CD4-positive, alpha-beta T cell treated with Interleukin-17A for 1 hour (primary cell): ENCODE measurements at places on chromosomes 11 and 22.
A peak's percentile ranks its signal among the peaks of the same experiment; 100 is the strongest.

GRCh38 chr22:46910624-46911023 is 148.2 kb downstream of the TBC1D22A start:
- no peak for DNase-seq

GRCh38 chr11:77530879-77531278 is 57.0 kb upstream of the PAK1 start:
- no peak for DNase-seq

GRCh38 chr11:115464269-115464668 is 39.9 kb downstream of the CADM1 start:
- no peak for DNase-seq

DNA sequence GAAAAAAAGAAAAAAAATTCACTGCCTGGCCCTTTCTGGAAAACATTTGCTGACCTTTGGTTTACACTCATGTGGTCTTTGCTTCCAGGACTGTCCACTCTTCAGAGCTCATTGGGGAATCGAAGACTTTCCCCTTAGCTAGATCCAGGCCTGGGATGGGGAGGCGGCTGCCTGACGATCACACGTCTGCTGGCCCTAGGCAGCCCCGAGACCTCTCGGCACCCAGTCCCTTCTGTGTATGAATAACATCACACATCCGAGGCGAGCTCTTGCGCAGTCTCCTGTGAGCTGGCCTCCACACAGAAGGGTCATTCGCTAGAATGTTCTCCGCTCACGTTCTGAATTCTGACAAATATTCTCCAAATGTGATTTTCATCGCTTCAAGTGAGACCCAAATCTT is 25.7 kb upstream of the GAL start:
- no peak for DNase-seq

DNA sequence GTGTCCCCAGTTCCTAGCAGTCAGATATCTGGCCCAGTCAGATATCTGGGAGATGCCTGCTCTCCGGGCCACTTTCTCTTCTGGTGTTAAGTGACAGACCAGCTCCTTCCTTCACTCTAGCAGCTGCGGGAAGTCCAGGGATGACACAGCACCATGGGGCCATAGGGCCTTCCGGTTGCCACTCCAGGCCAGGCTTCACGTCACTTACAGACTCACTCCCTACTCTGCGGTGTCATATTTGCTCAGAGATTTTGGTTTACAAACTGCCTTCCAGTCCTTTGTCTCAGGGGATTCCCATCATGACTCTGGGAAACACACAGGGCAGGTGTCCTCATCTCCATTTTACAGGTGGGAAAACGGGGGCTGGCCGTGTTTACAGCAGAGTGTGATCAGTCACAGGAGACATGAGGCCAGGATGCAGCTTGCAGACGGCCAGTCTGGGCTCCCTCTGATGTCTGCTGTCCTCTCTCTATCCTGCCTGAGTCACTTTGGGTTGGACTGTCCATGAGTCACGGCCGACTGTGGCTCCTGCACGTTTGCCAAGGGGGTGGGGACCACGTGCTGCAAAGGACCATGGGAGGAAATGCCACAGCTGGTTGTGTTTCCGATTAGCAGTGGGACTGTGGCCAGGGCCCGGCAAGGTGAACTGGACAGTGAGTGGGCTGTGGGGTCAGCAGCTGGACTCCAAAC is 8.2 kb upstream of the TBC1D22A start:
- DNase-seq: peak; percentile 33

- no peak for DNase-seq
These were observed 12.0 kb downstream of the PLCB3 start for GRCh38 chr11:64263021-64263946.

- no peak for DNase-seq
These were observed 666 bp downstream of the SLC25A18 start for GRCh38 chr22:17563936-17564391.

- no peak for DNase-seq
These were observed 167.2 kb upstream of the ZBED5 start for GRCh38 chr11:11025087-11025486.

GRCh38 chr11:19557720-19558140 is 154.9 kb upstream of the NAV2 start:
- peak; percentile 60 for DNase-seq

DNA sequence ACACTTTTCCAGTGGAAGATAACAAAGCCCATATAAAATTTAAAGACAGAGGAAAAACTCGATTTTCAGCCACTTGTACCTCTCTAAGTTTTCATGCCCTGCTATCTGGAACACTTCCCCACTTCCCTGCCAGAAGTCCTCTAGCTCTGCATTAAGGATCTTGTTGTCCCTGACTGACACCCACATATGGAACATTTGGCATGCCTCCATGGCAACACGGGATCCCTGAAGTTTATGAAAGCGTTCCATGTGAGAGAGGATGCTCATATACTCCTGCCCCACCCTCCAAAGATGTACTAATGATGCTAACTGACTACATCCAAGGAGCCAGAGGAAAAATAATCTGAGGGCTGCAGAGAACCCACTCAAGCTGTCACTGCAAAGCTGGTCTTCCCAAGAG is 8.8 kb upstream of the C11orf91 start:
- DNase-seq: no peak

DNA sequence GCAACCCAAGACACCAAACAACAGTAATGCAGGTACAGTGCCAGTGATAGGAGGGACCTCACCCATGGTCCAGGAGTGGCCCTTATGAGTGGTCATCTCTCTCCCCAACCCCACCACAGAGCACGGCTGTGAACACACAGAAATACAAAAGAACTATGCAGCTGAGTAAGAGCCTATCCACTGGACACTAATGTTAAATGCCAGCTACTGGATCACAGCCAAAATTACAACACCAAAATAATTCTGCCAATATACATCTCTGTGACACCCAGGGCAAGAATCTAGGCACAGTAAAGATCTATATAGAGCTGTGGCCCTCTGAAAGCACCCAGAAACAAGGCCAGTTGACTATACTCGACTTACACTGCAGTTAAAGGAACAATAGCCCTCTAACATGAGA is 22.8 kb upstream of the GPR83 start:
- no peak for DNase-seq

DNA sequence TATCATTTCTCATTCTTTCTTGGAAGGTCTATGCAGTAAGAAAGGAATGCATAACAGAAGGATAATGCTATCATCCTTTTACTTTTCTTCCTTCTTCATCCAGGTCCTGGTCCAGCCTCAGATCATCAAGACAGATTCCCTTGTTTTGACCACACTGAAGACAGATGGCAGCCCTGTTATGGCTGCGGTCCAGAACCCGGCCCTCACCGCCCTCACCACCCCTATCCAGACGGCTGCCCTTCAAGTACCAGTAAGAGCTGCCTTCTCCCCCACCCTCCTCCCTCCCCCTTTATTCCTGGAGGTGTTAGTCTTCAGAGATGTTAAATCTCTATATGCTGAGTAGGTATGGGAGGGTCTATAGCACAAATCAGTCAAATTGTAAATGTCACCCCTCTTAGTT is 37.9 kb downstream of the SREBF2 start:
- DNase-seq: no peak

DNA sequence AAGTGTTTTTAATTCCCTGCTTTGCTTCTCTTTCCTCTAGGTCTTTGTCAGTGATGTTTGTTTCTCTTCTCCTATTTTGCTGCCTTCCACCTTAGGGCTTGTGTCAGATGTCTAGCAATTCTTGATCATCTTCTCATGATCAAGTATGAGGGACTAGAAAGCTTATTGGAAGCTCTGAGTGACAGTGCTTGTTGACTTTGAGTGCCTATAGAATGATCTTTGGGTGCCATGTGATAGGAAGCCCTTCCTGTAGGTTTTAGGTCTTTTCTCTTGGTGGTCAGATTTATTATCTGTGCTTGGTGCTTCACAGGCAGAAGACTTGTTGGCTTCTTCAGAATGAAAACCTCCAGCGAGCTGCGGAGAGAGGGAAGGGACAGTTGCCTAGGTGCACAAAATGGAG is 43.1 kb downstream of the BSX start:
- no peak for DNase-seq

- DNase-seq: no peak
These were observed 87.3 kb downstream of the NAT10 start for GRCh38 chr11:34192481-34193401.

DNA sequence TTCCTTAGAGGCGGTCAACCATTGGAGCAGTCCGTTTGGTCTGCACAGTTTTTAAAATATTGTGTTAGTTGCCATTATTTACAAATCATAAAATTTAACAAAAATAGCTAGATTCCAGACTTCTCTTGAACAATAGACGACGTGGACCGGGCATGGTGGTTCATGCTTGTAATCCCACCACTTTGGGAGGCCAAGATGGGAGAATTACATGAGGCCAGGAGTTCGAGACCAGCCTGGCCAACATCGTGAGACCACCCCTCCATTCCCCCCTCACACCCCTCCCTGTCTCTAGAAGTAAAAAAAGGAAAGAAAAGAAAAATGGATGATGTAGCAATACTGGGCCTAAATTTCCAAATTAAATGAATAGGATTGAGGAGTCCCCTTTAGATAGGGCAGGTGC is 965 bp downstream of the SLC37A2 start:
- DNase-seq: no peak

DNA sequence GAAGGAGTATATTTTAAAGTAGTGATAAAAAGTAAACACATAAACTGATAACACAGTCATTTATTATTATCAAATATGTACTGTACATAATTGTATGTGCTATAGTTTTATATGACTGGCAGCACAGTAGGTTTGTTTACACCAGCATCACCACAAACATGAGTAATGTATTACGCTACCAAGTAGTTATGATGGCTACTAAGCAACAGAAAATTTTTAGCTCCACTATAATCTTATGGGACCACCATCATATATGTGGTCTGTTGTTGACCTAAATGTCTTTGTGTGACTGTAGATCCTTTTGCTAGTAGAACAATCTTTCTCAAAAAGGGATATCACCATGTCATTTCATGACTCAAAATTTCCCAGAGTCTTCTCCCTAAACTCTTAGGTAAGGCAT is 93.5 kb downstream of the LARGE2 start:
- DNase-seq: no peak

- DNase-seq: no peak
These were observed 42.0 kb upstream of the TENM4 start for GRCh38 chr11:79482800-79483199.

- no peak for DNase-seq
These were observed 42.1 kb downstream of the PAK1 start for GRCh38 chr11:77431813-77432212.

DNA sequence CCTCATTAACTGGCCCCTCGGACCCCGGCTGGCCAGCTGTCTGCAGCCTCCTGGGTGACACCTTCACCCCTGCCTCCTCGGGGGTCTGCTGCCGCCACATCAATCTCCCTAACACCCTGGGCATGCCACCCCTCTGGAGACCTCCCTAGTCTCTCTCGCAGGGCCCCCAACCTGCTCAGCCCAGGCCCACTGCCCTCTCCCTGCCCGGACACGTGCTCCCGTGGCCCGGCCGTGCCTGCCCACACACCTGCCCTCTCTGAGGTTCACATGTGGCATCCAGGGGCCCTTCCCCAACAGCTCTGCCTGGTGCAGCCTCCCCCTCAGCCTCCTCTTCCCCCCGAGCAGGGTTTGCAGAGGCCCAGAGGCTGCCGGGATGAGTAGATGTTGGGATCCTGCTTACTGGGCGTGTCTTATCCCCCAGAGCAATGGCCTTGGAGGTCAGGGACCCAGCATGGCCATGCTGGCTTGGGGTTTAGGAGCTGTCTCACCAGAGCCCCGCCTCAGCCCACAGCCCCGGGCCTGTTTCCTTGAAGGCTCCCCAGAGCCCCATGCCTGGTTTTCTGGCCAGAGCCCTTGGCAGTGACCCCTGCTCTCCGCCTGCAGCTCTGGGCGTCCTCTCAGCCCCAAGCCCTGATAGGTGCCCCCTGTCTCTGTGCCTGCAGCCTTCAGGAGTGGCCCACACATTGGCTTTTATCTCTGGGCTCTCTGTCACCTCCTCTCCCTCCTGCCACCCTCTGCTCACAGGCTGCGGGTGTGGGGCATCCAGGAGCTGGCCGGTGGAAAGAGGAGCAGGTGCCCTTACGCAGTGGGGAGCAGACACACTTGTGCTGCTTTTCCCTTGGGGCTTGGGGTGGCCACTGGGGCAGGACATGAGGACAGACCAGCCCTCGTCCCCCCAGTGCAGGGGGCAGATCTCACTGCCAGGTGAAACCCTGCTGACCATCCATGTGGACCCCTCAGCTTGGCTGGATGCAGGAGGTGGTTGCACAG is 25.7 kb upstream of the SEPTIN5 start:
- no peak for DNase-seq

- no peak for DNase-seq
These were observed 31.7 kb downstream of the ADAMTS15 start for GRCh38 chr11:130480186-130480585.
